Omental fat pad (tissue), 4 donors: ENCODE measurements at places on chromosomes 2 and 18.

DNA sequence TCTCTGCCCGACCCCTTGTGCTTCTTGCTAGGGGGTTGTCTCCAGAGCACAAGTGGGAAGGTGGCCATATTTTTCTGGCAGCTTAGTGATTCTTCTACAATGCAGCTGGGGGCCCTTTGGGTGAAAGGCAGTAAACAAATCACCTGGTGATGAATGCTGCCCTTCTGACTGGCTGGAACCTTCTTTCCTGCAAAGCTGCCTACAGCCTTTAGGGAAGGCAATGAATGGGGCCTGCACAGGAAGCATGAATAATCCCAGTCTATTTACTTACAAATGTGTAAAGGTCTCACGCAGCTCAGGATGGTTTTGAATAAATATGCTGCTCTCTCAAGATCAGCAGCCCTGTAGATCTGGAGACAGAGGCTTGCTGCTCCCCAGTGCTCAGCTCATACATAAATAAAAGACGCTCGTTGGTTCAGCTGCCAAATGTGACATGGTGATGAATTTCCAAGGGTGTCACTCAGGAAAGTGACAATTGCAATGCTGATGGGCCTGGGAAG, 289.2 kb downstream of the TDRD15 start:
- no peak for DNase-seq

GRCh38 chr2:32135409-32135808, 30.3 kb upstream of the SLC30A6 start:
- DNase-seq = no peak

GRCh38 chr2:190069936-190070696, 7.6 kb upstream of the MSTN start:
- no peak for DNase-seq

GRCh38 chr2:151569167-151569566, 159.5 kb downstream of the RIF1 start:
- no peak for DNase-seq

- DNase-seq = no peak
Observed at GRCh38 chr2:16962505-16962904, 296.9 kb upstream of the CYRIA start.

DNA sequence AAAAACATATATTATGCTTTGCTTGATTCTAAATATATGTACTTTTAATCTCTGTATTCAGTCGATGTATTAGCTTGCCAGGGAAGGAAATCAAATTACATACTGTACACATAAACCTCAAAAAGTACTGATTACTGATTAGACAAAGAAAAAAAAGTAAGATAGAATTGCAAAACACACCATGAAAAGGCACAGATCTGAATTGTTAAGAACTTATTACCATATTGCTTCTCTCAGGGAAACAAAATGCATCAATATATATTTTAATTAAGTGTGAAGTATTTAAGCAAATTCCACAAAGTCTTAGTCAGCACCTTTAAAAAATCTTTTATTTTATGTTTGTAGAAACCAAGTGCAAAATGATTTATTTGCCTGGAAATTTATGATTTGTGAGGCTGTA, 309.3 kb downstream of the RNF144A start:
- DNase-seq = no peak

GRCh38 chr2:226905718-226906117, 69.9 kb downstream of the RHBDD1 start:
- no peak for DNase-seq

- DNase-seq = no peak
Observed at GRCh38 chr2:115946341-115946740, 1503.9 kb downstream of the DPP10 start.

DNA sequence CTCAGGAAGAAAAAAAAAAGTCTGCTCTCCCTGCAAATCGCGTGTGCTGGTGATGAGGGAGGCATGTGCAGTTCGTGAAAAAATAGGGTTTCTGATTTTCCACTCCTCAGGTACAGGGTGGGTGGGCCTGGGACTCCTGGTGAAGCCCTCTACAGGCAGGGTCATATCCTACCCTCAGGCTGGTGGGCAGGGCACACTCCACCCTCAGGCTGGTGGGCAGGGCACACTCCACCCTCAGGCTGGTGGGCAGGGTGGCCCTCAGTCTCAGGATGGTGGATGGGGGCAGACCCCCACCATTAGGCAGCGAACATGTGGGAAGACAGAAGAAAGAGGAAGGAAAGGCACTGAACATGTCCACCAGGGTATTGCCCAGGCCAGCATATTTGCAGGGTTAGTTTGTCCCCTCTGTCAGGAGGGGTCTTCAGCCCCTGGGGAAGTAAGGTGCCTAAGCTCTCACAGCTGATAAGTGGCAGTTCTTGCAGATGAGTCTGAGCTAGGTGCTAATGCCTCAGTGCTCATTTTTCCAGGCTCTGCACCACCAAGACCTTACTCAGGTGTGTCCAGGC, 95.2 kb upstream of the RAB6C start:
- DNase-seq = no peak
